ENCODE measurements at places on chromosomes 4 and X.

DNA sequence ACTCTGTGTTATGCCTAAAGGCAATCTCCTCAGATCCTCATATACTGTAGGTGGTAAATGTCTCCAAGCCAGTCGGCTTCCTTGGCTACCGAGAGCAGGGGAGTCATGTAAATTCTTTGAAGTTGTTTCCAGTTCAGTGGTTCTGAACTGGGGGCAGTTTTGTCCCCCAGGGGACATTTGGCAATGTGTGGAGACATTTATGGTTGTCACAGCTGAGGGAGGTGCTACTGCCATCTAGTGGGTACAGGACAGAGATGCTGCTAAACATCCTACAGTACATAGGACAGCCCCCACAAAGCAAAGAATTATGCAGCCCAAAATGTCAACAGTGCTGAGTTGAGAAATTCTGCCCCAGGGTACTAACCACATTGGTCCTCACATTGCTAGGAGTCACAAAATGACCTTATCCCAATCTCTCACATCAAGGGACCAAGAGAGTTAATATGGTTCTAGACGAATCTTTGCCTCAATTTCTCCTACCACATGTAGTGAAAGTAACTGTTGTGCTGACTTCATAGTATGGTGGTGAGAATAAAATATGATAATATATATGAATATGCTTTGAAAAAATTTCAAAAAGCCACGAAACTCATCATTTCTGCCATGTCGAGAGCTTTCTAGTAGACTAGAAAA, 104.4 kb upstream of the ARHGAP24 start:
- H3K27ac ChIP-seq, result no peak overlapping the region
- no peaks in the 10 kb centered on the region for H3K4me1 ChIP-seq
- DNase-seq, result peak; percentile 26
- H3K36me3 ChIP-seq, result no peaks in the 10 kb centered on the region
- H3K27me3 ChIP-seq, result no peaks in the 10 kb centered on the region
- H3K4me3 ChIP-seq, result no peak overlapping the region

DNA sequence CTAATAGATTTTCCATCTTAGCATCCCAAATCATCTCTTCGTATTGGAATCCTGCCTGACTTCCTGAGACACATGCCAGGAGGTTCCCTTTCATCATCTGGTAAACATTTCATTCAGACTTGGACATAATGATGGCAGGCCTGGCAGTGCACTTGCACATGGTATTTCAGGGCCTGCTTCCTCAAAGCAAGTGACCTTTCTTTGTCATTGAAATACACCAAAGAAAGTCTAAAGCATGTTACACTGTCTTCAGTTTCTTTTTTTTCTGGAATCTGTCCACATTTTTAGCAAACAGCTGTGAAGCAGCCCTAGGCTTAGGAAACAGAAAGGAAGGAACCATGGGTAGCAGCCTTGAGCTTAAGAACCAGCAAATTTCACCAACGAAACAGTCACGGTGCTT, 205.9 kb upstream of the VCX start:
- H3K4me1 ChIP-seq, result 0 out of 2 replicates have a peak, but pooled peaks cover 2% of the 10 kb centered on the region
- no peak overlapping the region for H3K4me3 ChIP-seq
- no peaks in the 10 kb centered on the region for H3K27me3 ChIP-seq
- no peak for DNase-seq

GRCh38 chr4:76058302-76058701, 16.2 kb upstream of the ART3 start:
- H3K4me1 ChIP-seq, result no peaks in the 10 kb centered on the region
- DNase-seq, result no peak
- no peak overlapping the region for H3K27ac ChIP-seq
- no peak overlapping the region for H3K4me3 ChIP-seq
- no peaks in the 10 kb centered on the region for H3K36me3 ChIP-seq
- peaks cover 38% of the 10 kb centered on the region for H3K27me3 ChIP-seq

DNA sequence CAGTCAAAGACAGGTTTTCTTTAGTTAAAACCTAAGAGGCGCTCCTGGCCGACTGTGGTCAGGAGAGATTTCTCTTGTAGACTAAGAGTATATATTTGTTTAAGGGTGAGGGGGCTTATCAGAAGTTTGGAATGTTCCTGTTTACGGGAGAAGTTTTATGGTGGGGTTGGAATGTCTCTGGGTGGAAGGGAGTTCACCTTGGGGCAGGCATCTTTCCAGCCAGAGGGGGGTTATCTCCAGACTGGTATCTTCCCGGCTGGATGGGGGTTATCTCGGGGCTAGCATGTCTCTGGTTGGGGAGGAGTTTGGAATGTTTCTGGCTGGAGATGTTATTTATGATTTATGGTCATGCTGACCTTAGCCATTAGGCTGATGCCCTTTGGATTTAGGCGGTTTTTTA, 116.0 kb downstream of the COX7B2 start:
- no peak for DNase-seq
- H3K4me1 ChIP-seq, result no peaks in the 10 kb centered on the region
- no peaks in the 10 kb centered on the region for H3K36me3 ChIP-seq
- no peaks in the 10 kb centered on the region for H3K27me3 ChIP-seq
- H3K27ac ChIP-seq, result no peak overlapping the region

DNA sequence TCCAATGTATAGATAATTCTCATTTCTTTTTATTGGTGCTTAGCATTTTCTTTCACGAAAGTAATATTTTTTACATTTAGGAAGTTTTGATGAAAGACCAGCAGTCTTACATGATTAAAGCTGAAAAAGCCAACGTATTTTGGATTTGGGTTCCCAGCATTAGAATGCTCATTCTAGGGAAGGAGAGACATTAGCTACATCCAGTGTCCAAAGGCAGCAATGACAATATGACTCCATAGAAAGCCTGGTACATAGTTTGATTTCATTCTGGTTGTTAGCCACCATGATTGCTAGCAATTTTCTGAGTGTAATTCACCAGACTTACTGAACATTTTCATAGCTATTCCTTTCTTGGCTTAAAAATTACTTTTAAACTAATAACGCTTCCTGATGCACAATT, 1397.5 kb downstream of the PCDH7 start:
- H3K4me1 ChIP-seq, result no peaks in the 10 kb centered on the region
- no peak overlapping the region for H3K4me3 ChIP-seq

DNA sequence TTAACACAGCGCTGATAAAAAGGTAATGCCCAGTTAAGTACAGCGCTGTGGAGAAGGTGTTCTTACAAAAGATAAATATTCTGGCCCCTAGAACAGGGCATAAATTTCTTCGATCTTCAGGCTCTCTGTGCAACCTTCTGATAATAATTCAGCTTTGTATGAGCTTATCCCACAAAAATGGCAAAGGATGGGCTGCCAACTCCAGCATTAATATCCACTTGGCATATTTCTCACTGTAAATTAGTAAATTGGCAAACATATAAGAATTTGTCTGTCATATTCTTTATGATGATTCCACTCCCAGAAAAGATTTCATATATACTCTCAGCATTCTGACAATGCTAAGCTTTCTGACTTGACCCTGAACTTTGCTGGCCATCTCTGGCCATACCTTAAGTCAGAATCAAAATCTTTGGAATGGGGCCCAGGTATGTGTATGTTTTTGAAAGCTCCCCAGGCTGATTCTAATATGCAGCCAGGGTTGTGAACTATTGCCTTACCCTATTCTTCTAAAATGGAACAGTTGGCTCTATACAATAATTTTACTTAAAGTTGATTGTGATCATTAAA, 134.8 kb downstream of the FRYL start:
- no peaks in the 10 kb centered on the region for H3K36me3 ChIP-seq
- DNase-seq, result no peak
- no peaks in the 10 kb centered on the region for H3K27me3 ChIP-seq
- no peak overlapping the region for H3K27ac ChIP-seq
- H3K4me1 ChIP-seq, result no peaks in the 10 kb centered on the region

GRCh38 chr4:122065915-122066314, 86.2 kb upstream of the BLTP1 start:
- no peak for DNase-seq
- H3K27me3 ChIP-seq, result no peaks in the 10 kb centered on the region
- no peaks in the 10 kb centered on the region for H3K4me1 ChIP-seq
- no peak overlapping the region for H3K27ac ChIP-seq

DNA sequence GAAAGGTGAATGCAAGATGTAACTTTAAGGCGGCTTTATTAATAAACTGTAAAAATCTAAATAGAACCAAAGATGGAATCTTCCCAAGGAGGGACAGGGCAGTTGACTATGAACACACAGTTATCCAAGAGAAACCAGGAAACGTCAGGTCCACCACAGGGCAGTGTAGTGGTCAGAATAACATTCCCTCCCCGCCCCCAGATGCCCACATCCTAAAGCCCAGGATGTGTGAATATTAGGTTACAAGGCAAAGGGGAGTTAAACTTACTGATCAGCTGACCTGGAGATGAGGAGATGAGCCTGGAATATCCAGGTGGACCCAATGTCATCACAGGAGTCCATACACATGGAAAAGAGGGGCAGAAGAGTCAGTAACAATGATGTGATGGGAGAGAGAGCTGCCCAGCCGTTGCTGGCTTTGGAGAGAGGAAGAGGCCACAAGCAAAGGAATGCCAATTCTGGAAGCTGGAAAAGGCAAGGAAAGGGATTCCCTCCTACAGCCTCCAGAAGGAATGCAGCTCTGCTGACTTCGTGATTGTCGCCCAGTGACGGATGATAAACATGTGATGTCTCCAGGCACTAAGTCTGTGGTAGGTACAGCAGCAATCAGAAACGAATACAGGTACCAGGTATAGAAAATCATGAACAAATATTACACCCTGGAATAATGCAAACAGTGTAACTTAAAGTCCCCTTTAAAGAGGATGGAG, 5.2 kb downstream of the SH3KBP1 start:
- H3K27me3 ChIP-seq, result no peaks in the 10 kb centered on the region
- H3K27ac ChIP-seq, result peak overlapping the region; percentile 13
- no peak for DNase-seq
- peaks cover 86% of the 10 kb centered on the region for H3K4me1 ChIP-seq

DNA sequence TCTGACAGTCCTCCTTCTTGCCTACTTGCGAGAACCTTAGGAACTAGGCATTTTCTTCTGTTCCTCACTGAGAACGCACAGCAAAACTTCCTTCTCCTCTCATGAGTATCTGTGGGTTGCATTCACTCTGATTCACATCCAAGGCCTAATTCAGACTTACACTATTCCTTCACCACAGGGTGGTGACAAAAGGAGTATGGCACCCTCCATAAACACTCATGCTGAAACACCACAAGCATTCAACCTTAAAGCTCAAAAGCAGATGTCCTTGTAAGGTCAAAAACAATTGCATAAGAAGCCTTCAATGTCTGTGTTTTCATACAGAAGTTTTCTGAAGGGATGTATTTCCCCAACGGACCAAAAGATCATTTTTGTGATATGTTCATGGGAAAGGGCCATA, 147.3 kb downstream of the CORIN start:
- no peaks in the 10 kb centered on the region for H3K4me1 ChIP-seq
- no peak overlapping the region for H3K27ac ChIP-seq
- H3K36me3 ChIP-seq, result no peaks in the 10 kb centered on the region
- no peak for DNase-seq
